ENCODE measurements at places on chromosomes 16 and 17.

- DNase-seq: no peak
These were observed 3.6 kb downstream of the MMP28 start for GRCh38 chr17:35791681-35792350.

- DNase-seq: no peak
These were observed 137.0 kb downstream of the AIPL1 start for GRCh38 chr17:6297960-6298359.

DNA sequence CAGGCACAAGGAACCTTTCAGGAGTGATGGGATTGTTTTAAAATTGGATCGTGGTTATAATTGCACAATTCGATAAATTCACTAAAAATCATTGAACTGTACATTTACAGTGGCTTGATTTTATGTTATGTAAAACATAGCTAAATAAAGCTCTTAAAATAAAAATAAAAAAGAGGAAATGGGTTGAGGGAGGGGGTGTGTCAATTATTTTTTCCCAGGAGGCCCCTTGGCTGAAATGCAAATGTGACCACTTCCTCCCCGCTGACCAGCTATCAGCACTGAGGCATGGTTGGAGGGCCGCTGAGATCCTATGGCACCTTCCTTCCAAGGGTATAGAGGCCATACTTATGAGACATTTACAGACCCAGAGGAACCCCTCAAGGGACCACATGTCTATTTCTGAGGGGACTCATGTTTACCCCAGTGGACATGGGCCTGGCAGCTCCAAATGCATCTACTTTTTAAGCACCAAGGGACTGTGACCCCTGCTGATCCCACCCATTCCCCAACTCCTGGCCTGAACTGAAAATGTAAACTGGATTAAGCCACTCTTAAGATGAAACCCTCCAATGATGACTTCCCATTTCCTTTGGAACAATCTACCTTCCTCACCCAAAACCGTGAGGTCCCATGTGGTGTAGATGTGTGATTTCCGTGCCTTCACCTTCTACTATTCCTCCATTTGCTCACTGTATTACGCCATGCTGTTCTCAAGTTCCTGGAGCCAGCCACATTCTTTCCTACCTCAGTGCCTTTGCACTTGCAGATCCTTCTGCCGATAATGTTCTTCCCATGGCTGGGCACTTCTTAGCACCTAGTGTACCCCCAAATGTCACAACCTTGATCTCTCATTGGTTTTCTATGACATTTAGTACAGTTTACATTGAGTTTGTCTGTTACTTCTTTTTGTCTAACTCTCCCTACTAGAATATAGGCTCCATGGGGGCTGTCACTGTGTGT lies 2.8 kb upstream of the IL21R start:
- no peak for DNase-seq

DNA sequence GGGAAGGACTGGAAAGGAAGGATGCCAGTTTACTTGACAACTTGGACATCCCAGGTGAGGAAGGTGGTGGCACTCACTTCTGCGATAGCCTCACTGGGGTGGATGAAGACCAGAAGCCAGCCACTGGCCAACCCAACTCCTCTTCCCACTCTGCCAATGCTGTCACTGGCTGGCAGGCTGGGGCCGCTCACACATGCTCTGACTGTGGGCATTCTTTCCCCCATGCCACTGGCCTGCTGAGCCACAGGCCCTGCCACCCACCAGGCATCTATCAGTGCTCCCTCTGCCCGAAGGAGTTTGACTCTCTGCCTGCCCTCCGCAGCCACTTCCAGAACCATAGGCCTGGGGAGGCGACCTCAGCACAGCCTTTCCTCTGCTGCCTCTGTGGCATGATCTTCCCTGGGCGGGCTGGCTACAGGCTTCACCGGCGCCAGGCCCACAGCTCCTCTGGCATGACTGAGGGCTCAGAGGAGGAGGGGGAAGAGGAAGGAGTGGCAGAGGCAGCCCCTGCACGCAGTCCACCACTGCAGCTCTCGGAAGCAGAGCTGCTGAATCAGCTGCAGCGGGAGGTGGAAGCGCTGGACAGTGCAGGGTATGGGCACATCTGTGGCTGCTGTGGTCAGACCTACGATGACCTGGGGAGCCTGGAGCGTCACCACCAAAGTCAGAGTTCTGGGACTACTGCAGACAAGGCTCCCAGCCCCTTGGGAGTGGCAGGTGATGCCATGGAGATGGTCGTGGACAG lies 4.5 kb downstream of the ZNF646 start:
- no peak for DNase-seq

- no peak for DNase-seq
These were observed 7.9 kb downstream of the NAT9 start for GRCh38 chr17:74768069-74768762.

DNA sequence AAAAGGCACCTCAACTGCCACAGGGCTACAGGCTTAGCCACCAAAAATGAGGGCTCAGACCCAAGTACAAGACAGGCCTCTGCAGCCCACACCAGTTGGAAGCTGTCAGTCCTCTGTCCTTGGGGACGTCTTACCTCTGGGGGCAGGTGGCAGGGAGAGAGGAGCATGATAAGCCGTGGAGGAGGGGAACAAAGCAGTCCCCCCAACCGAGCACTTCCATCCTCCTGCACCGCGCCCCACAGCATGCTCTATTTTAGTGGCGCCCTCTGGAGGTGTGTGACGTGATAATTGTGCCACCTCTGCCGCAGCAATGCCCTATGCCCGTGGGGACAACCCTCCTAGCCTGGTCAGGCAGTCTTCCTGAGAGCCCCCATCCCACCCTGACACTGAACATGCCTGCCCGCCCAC lies 13.6 kb downstream of the G6PC3 start:
- DNase-seq: no peak

DNA sequence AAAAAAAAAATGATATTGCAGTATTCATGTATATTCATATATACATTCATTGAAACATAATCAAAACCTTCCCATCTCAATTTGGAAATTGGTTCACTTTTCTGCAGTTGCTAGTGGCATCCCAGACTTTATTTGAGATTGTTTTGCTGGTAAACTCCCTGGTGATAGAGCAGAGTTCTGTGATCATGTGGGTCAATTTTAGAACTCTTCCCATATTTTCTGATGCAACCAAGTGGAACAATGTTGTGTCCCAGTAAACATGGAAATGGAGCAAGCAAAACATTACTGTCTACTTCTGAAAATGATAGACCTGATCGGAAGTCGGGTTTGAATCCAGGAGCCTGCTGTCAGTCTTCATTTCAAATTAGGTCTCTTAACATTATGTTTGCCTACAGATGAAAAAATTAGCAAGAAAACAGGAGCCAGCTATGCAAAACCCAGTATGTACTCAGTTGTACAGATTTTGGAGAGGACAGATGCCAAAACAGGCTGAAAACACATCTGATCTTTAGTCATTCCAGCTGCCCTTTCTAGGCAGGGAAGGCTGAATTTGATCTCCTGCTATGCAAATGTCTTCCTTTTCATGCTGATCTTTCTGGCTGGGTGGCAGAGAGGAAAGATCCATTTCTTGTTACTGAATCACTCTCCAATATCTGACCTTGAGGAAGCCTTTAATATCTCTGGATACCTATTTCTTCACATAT lies 786.6 kb upstream of the SOX9 start:
- DNase-seq: no peak

GRCh38 chr17:9002606-9003354 lies 18.5 kb upstream of the NTN1 start:
- DNase-seq: no peak

DNA sequence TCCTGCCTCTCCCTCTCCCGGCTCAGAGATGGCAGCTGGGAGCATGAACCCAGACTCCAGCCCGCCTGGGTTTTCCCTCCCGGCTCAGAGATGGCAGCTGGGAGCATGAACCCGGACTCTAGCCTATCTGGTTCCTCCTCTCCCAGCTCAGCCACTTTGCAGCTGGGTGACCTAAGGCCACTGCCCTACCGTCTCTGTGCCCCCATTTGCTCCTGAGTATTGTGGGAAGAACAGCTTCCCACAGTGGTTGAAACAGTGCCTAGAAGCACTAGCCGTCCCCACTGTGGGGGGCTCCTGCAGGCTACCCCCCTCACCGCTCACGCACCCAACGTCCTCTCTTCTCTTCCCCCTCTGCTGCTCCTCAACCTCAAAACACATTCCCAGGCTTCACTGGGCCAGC lies 99.9 kb upstream of the GSE1 start:
- DNase-seq: no peak

DNA sequence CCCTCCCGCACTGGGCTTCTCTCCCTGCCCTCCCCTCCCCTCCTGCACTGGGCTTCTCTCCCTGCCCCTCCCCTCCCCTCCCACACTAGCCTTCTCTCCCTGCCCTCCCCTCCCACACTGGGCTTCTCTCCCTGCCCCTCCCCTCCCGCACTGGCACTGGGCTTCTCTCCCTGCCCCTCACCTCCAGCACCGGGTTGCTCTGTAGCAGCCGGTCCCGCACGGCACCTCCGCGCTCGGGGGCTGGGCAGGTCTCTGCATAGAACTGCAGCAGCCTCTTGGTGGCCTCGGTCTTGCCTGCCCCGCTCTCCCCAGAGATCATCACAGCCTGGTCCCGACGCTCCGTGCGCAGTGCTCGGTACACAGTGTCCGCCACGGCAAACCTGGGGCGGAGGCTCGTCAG lies 9.8 kb downstream of the MYO1C start:
- no peak for DNase-seq

GRCh38 chr16:11740567-11740966 lies 2.1 kb downstream of the TXNDC11 start:
- DNase-seq: no peak
